Activated T-cell treated with anti-CD3 and anti-CD28 coated beads for 4 hours (primary cell): ENCODE measurements at places on chromosomes 12 and 14.

DNA sequence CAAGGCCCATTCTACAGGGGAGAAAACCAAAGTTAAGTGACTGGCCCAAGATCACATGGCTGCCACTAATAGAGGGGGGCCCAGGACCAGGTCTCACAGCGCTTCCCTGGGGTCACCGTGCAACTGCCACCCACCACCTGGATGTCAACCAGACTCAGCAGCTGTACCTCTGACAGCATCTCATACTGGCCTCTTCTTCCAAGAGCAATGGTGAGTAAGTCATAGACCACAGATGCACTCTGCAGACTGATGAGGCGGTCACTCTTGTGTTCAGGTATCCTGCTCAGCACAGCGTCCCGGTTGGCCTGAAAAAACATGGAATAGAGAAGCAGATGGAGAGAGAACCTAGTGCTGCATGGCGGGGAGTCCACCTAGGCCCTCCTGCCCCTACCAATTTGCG lies 139.9 kb downstream of the TTC7B start:
- DNase-seq: no peak

GRCh38 chr12:129064209-129064855 lies 211.1 kb downstream of the GLT1D1 start:
- no peak for DNase-seq

DNA sequence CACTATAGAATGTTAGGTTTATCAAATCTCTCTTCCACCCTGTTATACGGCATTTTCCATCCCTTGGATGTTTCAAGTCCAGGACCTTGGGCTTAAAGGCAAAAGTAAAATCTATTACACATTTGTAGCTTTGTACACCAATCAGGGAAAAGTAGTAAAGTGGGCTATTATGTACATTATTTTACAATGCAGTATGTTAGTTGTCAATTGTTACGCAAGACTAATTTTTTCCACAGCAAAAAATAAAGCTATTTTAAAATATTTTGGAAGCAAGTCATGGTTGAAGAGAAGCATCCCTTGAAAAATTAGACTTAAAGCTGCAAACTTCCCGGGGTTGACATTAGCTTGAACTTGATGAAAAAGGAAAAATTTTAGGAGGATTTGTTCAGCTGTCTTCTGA lies 476.2 kb downstream of the DIO2 start:
- DNase-seq: no peak

- no peak for DNase-seq
Measured at GRCh38 chr12:132629330-132629729, 10.8 kb downstream of the P2RX2 start.

GRCh38 chr12:52473768-52474167 lies at the start of gene KRT6C:
Gene KRT6C, minus strand, starts transcription at chr12:52473805. Its CDS starts 68 bp downstream, at chr12:52473737.
- DNase-seq: no peak

- DNase-seq: no peak
Measured at GRCh38 chr12:54018468-54018984, 9.7 kb upstream of the HOXC6 start.

DNA sequence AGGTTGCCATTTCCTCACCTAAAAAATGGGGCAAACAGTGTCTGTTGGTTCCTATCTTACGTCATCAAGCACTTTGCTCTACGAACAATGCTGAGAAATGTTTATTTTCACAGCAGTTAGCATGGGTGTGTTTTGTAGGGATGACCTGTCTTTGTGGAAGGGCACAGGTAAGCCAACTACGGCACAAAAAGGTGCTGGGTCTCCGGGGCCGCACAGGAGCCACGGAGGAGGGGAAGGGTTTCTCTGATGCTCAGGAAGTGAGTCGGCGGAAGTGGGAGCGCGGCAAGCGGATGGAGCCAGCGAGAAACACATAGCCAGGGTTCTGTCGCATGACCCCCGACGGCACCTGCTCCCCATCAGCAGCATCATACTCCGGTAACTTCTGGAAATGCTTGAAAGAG lies 65.6 kb upstream of the TCL1B start:
- DNase-seq: no peak

- no peak for DNase-seq
Measured at GRCh38 chr12:97640826-97641225, 178.2 kb downstream of the RMST start.
